ENCODE measurements at places on chromosomes 3 and 15.

GRCh38 chr15:73628976-73629797 lies 4.0 kb downstream of the NPTN start:
- DNase-seq: no peak

DNA sequence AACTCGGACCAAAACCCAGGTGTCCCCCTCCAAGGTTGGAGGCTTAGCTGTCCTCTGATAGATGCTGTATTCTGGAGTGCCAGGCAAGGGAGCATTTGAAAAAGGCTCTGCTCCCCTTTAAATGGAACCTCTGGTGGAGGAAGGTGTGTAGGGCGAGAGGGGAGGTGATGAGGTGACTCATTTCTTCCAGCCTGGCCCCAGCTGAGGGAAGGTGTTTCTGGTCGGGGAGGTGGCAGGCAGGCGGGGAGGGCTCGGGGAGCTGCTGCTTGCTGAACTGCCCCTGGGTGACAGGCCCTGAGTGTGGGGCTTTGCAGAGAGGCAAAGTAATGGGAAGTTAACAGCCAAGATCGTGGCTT lies 18.8 kb downstream of the PSTPIP1 start:
- peak; percentile 97 for DNase-seq

- no peak for DNase-seq
Measured at GRCh38 chr3:11230832-11231231, 41.4 kb upstream of the ATG7 start.

DNA sequence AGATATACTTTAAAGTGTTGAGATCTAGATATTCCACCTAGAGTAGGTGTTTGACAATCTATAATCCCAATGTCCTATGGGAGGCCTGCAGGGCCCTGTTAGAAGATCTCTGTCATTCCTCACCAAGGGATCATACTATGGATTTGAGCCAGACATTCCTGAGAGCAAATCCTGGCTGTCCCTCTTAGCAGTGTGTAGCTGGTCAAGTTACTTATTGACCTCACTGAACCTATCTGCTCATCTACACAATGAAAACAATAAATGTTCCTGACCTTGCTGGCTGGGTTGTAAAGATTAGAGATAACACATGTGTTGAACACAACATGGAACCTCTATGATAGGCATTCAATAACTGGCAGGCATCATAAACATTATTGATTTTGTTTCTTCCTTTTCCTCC lies 265.6 kb upstream of the ATP11B start:
- DNase-seq: no peak

DNA sequence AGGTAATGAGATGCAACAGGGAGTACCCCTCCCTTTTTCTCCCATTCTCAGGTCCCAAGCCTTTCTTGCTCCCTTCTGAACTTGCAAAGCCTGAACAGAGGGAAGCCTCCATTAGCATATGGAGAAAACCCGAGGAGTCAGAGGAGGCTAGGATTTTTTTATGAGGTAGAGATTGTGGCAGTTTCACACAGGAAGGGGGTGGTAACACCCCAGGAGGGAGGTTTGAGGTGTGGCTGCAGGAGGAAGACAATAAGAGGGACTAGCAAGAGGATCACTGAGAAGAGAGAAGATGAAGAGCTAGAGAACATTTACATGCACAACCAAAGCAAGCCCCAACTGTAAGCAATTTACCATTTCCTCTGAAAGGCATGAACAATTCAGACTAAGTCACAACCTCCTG lies 322.7 kb downstream of the SV2B start:
- no peak for DNase-seq

DNA sequence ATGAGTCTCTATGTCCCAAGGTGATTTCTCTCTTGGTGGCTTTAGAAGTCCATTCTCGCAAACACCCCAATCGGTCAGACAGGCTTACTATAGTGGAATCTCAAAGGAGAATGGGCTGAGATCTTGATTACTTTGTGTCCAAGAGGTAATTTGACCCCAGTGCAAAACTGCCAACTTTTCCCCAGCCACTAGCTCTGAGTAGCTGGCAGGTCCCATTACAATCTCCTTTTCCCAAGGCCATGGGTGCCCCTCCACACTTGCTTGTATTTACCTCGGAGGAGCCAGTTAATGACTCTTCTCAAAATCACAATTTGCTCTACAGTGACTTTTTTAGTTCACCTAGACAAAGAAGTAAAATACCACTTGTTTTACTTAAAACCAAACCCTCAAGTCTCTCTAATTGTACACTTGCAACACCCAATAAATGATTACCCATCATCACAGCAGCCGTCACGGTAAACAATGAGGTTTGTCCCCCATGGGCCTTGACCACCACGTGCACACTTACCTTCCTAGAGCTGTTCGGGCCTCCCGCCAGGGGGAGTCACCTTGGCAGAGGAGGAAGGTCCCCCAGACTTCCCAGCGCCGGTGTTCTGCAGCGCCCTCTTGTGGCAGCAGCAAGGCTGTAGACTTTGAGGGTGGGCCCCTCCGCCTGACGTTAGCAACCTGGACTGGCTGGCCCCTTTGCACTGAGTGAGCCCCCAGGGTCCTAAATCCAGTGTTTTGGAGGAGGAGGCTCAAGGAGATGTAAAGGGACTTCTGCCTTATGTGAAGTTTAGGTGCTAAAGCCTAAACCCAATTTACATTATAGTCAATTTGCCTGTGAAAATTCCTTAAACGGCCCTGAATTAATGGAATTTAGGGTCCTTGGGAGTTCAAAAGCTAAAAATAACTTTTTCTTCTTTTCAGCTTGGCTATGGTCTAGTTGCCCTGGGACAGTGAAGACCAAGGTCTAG lies 18.7 kb upstream of the HDAC11 start:
- DNase-seq: peak; percentile 86

DNA sequence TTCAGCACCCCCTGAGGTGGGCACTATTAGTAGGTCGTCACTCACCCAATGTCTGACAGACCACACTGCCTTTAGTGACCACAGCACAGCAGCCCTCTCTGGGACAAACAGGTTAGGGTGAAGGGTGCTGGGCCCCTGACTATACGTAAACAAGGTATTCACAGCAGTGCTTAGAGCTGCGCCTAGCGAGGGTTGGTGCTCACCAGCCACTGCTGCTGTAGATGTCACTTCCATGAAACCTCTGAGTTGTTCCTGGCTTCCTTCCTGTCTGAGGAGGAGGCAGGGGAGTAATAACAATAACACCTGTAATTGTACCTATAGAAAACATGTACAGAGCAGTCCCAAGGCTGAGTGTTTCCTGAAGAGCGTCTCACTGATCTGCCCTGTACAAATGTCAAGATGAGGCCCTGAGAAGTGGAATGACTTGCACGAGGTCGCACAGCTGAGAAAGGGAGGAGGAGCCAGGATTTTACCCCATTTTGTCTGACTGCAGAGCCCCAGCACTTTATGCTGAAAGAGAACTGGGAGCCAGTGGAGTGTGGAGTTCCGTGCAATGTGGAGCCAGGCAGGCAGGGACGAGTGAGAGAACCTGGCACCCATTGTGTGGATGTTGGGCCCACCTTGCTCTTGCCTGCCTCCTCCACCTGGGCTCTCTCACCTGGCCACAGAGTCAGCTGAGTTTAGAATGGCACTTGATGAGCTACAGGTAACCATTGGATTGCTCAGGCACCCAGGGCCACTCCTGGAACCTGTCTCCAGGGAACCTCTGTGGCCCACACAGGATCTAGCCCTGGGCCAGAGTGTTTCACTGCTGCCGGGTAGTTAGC lies 93.8 kb downstream of the DNAJB8 start:
- DNase-seq: peak; percentile 7

GRCh38 chr15:25504307-25504706 lies 65.5 kb upstream of the UBE3A start:
- no peak for DNase-seq

DNA sequence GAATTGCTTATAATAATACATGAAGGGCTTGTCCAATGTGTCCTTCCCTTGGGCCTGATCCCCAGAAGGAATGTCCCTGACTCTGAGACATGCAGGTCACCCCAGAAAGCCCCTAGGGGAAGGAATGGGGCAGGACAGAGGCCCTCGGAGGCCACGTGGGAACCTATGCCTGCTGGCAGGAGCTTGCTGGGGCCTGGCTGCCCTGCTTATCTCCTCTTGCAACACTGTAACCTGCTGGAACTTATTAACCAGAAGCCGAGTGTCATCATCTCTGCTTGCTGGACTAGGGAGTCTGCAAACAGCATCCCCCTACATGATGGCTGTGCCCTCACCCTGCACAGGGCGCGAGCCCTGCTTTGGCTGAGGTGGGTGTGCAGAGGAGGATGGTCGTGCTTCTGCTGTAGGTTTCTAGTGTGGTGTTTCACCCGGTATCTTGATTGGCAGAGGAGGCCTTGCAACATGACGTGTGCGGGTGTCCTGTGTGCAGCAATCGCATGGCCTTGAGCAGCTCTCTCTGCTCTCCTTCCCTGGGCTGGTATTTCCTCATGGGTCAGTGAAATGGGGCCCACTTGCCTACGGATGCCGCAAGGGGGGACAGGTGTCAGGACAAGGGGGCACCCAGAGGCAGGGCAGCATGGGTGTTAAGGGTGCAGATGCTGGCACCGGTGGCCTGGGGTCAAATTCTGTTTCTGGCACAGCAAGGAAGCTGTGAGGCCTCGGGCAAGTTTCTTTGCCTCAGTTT lies 5.0 kb downstream of the CHST13 start:
- no peak for DNase-seq

DNA sequence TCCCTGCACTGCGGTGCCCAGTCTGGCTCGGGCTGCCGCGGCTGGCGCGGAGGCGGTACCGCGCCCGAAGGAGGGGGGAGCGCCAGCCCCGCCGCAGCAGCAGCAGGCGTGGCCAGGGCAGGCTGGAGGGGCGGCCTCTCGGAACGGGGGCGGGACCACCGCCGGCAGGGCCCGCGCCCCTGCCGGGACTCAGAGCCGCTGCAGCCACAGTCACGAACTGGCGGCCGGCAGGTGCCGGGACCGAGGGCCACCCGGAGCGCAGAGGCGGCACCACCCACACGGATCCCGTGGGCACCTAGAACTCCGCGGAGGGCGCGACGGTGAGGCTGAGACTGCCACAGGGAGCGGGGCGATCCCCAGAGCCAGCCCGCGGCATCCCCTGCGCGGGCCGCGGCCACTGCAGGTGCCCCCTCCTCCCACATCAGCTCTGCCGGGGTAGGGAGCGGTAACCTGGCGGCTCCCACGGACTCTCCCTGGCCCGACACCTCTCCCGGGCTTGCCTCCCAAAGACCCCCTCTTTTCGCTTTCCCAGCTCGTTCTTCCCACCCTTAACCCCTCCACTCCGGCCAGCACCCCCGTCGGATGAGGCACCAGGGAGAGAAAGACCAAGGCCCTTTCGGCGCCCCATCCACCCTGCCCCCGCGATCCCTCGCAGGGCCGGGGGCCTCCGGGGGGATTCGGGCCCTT lies at the start of gene VWA5B2:
Gene VWA5B2, plus strand, starts transcription at position 192 of the 687 bp plus-strand sequence. CDS start 944 bp downstream, outside the sequence.
- DNase-seq: peak; percentile 73

GRCh38 chr3:162130582-162130981 lies 634.0 kb downstream of the OTOL1 start:
- no peak for DNase-seq

DNA sequence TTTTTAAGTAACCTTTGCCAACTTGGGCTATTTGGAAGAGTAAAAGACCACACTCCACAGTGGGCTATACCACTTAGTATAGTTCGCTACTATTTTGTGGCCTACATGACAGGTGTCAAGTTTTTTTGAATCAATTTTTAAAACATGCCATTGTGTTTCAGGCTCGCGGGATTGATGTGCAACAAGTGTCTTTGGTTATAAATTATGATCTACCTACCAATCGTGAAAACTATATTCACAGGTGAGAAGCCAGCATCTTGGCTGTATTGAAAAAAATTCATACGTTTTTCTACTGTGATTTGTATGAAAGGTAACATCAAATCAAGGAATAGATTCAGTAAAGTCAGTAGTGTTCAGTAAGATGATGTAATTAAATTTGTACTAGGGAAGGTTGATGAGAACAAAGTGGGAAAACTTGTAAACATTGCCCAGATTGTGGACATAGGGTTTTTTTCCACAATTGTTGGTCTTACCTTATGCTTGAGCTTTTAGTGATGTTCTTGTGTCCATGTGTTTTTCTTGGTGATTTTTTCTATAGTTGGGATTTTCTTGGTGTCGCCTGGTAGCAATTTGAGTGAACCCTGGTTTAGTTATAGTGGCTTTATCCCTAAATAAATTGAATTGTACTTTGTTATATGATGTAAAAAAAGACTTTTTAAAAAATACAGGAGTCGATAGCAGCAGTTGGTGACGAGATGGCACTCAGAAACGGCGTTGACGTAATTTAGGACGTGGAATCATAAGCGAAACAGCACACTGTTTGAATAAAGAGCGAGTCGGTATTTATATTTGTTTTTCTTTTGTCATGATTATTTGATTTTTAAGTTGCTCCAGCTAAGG lies 4.5 kb downstream of the EIF4A2 start:
- no peak for DNase-seq

- no peak for DNase-seq
Measured at GRCh38 chr15:59313641-59314332, 58.9 kb downstream of the MYO1E start.

GRCh38 chr15:101201411-101202174 lies 50.3 kb downstream of the CHSY1 start:
- peak; percentile 44 for DNase-seq

DNA sequence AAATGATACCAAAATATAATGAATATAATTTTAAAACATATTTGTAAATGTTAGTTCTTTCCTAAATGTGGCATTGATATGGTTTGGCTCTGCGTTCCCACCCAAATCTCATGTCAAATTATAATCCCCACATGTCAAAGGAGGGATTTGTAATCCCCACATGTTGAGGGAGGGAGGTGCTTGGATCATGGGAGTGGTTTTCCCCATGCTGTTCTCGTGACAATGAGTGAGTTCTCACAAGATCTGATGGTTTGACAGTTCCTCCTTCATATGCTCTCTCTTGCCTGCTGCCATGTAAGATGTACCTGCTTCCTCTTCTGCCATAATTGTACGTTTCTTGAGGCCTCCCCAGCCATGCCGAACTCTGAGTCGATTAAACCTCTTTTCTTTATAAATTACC lies 12.0 kb downstream of the CGGBP1 start:
- no peak for DNase-seq

DNA sequence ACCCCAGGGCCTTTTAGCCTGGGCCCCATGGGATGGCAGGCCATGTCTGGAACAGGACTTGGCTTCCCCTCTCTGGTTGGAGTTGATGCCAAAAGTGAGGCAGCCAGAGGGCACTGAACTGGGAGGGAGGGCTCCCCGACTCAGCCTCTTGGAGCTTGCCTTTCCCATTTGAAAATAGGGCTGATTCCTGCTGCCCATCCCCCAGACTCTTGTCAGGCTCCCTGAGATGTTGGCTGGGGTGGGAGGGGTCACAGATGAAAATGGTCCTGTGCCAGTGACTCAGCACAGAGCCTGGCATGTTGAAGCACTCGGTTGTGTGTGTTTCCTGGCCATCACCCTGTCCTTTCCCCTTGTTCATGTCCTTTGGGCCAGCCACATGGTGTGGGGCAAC lies 6.6 kb downstream of the PPCDC start:
- no peak for DNase-seq

DNA sequence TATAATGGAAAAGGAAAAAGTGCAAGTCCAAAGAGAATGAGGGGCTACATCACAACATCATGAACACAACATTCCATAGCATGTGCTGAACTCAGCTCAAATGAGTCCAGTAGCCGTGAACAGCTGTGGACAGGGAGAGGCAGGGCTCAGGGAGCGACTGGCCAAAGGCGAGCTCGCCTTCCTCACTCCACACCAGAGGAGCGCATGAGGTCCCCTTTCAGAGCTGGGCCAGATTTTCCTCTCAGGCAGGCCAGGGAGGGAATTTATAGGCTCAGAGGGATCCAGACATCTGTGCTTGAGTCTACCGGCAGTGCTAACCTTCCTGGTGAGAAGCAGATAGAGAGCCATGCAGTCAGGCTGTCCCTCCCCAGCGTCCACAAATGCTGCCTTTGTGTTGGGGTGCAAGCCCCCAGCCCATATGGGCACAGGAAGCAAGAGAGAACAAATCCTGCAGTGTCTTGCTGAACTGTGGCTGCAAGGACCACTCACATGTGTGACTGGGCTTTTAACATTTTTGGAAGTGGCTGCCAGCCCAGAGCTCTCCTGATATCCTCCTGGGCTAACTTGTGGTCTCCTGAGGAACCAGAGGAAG lies 32.5 kb downstream of the ARHGEF3 start:
- no peak for DNase-seq

All from activated CD8-positive, alpha-beta T cell treated with anti-CD3 and anti-CD28 coated beads for 36 hours (primary cell).